NCI-H1694 treated with DMSO at 0.1 percent for 48 hours (cell line): ENCODE measurements at places on chromosomes 5 and 9.

GRCh38 chr5:134614450-134615085, 18.1 kb downstream of the SAR1B start:
- DNase-seq: no peak

DNA sequence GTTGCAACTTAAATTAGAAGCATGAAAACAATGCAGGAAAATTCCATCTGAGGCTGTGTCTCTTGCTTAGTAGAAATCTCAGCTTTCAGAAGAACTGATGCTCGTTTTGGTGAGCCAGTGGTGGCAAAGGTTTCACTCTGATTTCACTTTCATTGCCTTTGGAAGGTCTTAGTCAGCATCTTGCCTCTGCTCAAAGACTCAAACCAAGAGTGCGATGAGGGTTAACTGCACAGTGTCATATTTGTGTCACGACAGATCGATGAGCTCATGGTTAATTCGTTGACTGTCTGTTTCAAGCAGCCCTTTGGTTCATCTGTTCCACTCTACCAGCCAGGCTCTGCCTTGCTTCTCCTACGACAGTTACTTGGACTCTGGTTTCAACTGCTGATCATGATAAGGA, 331.3 kb upstream of the KIF2A start:
- no peak for DNase-seq

- no peak for DNase-seq
Measured at GRCh38 chr5:177987326-177987725, 8.7 kb downstream of the PROP1 start.

GRCh38 chr5:180785121-180785781, 17.4 kb downstream of the MGAT1 start:
- DNase-seq: no peak

DNA sequence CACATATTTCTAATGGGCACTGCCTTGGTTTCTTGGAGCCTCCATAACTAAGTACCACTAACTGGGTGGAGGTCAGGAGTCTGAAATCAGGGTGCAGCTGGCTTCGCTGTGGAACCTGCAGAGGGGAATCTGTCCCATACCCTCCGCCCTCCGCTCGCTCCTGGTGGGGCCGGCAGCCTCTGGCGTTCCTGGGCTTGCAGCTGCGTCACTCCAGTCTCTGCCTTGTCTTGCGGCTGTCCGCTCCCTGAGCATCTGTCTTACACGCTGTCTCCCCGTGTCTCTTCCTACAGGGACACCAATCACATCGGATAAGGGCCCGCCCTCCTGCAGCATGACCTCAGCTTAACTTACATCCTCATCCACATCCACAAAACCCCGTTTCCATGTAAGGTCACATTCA, 45.4 kb downstream of the NTNG2 start:
- no peak for DNase-seq

DNA sequence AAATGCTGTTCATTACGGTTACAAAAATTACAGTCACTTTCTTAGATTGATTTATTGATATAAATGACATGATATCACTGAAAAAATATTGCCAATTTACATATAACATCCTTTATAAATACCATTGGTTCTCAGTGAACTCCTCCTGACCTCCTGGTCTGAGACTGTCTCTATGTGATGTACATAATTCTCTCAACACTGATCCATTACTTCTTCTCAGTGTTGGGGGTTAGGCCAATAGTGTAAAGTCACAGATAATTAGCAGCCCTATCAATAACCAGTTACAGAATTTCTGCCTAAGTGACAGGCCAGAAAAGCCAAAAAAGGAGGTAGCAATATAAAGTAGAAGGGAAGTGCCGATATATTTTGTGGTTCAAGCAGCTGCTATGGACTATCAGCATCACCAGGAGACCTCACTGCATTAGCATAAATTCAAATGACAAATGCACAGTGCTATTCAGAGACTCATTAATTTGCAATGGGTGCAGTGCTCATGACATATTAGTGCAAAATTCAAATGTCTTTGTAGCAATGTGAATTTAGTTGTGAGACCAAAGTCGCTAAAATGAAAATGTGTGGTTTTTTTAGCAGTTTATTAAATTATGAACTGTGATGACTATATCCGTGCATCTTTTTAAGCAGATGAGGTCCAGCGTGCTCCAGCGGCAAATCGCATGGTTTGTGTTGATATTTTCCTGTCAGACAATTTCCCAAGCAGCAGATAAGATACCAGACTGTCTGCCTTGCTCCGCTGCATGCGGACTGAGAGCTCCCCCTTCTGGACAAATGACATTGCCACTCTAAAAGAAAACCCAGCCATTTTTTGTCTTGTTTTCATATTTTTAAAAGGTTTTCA, 144.6 kb downstream of the CETN3 start:
- DNase-seq: peak; percentile 12

DNA sequence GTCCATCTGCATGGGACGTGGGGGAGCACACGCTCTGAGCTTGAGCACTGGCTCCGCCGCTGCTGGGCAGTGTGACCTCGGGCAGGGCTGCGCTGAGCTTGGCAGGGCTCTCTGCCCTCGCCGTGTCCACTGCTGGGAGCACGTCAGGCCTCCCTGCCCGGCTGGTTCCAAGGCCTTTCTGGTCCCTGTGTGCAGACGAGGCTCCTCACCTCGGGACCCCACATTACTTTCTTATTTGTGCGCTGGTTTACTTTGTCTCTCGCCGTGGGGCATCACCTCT, 43.9 kb downstream of the RXRA start:
- no peak for DNase-seq

GRCh38 chr9:8208465-8208864, 408.9 kb upstream of the DMAC1 start:
- DNase-seq: no peak

DNA sequence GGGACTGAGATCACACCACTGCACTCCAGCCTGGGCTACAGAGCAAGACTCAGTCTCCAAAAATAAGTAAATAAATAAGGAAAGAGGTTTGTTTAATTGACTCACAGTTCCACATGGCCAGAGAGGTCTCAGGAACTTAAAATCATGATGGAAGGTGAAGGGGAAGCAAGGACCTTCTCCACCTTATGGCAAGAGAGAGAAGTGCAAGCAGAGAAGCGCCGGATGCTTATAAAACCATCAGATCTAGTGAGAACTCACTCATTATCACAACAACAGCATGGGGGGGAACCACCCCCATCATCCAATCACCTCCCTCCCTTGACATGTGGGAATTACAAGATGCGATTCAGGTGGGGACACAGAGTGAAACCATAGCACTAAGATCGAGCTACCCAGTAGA, 22.8 kb upstream of the RGMB start:
- no peak for DNase-seq

DNA sequence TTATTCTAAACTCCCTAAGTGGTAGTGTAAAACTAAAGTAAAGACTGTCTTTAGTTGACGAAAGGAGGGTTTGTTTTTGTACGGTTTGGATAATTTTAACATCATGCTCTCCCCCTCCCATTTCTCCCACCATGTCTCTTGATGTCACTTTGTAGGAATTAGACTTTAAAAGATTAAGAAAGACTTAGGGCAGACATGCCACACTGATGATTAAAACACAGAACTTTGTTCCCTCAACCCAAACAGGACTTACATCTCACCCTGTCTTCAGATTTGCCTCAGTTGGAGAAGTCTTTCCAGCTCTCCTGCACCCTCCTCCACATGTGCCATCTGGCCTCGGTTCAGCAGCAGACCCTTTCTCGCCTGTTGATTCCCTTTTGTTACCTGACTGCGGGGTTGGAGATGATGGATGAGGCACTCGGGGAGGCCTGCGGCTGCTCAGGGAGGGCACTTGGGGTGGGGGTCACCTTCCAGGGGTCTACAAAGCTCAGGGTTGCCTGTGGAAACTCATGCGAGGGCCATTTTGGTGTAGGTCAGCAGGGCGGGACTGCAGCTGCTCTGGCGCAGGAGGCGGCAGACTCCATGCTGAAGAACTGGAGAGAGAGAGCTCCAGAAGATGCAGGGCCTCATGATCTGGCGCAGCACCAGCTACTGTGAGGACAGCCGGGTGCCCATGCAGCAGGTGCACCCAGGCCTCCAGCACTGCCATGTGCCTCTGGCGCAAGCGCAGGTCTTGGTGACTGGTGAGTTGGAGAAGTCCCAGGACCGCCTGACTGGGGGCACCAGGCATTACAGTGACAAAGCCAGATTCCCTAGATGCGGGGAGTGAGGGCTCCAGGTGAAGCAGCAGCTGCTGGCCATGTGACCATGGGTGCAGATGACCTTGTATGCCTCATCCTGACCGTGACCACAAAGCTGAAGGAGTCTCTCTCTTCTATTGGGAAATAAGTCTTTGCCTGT, 24.5 kb upstream of the EXOC3 start:
- no peak for DNase-seq

- no peak for DNase-seq
Measured at GRCh38 chr9:113631137-113631765, 167.7 kb downstream of the RGS3 start.
